ENCODE measurements at places on chromosomes 11 and 22.

DNA sequence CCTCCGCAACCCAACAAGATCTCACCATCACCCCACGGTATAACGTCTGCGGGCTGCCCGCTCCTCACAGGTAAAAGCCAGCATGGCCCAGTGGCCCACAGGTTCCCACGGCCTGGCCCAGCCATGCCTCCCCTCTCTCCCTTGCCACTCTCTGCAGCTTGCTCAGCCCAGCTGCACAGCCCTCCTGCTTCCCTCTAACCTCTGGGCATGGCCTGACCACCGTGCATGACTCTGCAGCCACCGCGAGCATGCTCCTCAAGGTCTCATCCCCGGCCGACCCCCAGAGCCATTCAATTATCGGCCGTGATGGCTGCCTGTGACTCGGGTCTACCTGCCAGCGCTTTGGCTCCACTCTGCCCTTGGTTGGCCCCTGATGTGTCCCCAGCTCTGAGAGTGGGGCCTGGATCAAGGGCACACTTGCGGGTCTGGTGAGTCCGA is 185.5 kb downstream of the CTTN start:
- DNase-seq: no peak

DNA sequence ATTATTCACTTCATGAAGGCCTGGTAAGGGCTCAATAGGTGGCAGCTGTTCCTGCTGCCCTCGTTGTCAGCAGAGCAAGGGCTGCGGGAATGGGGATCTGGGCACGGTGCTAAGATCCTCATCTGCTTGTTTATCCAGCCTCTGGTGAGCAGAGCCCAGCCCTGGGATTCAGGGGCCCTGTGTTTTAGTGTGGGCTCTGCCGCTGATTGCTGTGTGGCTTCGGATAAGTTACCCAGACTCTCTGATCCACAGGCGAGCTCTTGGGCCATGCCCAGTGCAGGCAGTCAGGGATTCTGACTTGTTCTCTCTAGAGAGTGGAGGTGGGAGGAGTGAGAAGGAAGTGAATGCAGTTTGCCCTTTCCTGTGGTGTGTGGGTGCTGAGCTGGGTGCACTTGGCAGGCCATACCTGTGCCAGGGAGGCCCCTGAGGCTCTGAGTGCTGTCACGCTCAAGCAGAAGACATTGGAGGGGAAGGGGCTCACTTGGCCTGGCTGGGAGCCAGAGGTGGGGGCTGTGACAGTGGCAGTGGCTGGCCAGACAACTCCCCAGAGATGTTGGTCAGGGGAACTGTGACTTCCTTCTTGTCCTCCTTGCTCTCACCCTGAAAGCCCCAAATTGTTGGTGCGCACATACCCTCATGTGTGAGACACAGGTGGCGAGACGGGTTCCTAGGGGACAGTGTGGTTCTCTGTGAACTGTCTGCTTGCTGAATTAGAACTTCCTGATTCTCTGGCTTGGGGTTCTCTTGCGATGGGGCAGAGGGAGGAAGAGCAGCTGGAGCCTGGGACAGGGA is 43.7 kb downstream of the CD82 start:
- DNase-seq: no peak

- DNase-seq: no peak
Measured at GRCh38 chr11:16512899-16513241, 156.5 kb upstream of the SOX6 start.

DNA sequence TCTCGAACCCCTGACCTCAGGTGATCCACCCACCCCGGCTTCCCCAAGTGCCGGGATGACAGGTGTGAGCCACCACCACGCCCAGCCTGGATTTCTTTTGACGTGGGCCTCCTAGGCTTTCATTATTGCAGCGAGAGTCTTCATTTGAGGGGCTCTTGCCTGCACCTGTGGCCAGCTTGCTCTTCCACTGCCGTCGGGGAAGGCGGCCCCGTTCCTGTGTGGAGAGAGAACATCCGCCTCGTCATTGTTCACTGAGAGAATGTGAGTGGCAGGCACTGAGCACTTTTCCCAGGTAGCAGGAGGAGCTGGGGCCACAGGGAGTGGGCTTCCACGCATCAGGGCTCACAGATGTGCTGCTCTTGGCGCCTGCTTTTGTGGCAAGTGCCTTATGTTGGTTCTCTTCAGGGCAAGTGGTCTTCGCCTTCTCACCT is 365.0 kb downstream of the TBC1D22A start:
- no peak for DNase-seq

DNA sequence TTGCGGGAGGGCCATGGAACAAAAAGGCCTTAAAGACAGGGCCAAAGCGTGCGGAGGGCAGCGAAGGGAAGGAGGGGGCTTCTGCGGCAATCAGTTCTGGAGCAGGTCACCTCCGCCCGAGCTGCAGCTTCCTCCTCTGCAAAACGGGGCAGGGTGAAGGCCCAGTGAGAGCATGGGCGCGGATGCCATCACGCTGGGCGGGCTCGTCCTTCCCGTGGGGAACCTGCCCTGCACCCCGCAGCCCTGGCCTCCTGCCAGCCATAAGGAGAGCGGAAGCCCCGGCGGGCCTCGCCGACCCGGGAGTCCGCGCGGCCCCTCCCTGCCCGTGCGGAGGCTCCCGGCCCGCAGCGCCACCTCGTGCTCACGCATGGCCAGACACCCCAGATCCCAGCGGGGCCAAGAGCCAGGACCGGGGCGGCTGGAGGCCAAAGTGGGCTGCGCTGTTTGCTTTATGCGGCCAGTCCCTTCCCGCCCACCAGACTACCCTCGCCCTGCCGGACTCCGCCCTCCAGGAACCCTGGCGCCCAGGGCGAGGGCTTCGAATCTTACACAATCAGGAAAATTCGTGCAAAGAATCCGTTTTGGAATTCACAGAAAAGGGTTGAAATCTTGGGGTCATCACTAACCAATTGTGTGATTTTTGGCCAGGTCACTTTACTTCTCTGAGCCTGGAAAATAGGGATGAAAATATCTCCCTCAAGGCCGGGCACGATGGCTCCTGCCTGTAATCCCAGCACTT is 16.1 kb downstream of the TSKU start:
- DNase-seq: no peak

DNA sequence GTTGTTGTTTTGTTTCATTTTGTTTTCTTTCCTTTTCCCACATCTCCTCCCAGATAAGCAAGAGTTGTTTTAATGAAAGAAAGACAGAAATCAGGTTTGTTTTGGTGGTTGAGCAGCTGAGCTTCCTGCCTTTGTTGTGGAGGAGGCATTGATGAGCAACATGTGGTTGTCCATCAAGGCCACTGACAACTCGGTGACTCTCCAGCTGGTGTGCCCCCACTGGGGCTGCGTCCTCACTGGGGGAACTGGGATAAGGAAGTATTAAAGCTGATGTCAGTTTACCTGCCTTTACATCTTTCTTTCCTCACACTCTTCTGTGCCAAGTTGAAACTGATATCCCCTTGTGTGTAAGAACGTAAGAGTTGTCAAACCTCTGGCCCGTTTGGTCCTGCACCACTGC is 5.9 kb downstream of the VPS26B start:
- DNase-seq: no peak

GRCh38 chr11:6402061-6402470 is 11.8 kb downstream of the SMPD1 start:
- DNase-seq: no peak

GRCh38 chr11:118437208-118438125 is 1.2 kb downstream of the KMT2A start:
- no peak for DNase-seq

DNA sequence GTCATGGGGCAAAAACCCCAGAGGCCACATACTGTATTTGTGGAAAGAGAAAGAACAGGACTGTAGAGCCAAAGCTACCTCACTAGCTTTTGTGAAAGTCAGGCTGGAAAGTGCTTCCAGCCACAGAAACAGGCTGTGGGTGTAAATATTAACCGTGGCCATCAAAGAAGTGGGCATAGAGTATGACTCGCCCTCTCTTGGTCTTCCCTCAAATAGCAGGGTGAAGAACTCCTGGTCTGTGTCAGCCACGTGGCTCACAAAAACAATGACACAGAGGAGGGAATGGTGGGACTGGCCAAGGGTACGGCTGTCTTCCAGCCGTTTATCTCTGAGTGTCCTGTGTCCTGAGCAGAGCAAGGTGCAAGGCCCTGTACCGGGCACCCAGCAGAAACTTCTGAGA is 37.6 kb upstream of the UBASH3B start:
- DNase-seq: no peak

DNA sequence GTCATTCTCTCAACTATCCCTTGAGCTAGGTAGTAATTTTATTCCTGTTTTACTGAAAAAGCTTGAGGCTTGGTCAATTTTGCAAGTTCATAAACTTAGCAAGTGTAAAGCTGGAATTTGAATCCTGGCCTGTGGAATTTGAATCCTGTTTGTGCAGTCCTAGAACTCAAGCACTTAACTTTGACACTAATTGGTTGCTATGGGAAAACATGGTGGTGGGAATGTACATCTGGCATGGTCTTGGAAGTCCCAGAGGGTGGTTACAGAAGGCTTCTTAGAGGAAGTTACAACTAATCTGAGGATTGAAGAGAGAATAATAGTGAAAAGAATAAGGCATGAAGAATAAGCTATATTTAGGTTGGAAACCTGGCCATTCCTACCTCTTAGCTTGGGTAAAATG is 66.5 kb upstream of the LIN7C start:
- DNase-seq: no peak

Measured in HS-27A (cell line).